Astrocyte (in vitro differentiated cells and primary cell): ENCODE measurements at places on chromosomes 3 and 15. TPM values are rescaled to one million over a fixed set of nuclear protein-coding genes. Genes with fewer than 3 reads are reported as not detected.

Gene HHLA2
- total RNA-seq = not detected in 2 replicates

Gene CASR
- total RNA-seq = not detected in 2 replicates

Gene CLDN16
- total RNA-seq = 0.24 and 0.50 TPM in 2 replicates

Gene PCLAF
- 1.8 and 2.5 TPM in 2 replicates for total RNA-seq

Gene GPR156
- total RNA-seq = 0.39 and 0.75 TPM in 2 replicates

Gene PML
- total RNA-seq = 116 and 119 TPM in 2 replicates

Gene MYH15
- total RNA-seq = 0.36 and 0.59 TPM in 2 replicates

Gene RAB6B
- 60.5 and 61.8 TPM in 2 replicates for total RNA-seq

Gene ROBO1
- 71.7 and 94.2 TPM in 2 replicates for total RNA-seq

Gene SLC2A2
- not detected in 2 replicates for total RNA-seq

Gene PYGO1
- total RNA-seq = 4.6 and 5.5 TPM in 2 replicates

Gene NIT2
- total RNA-seq = 44.9 and 47.7 TPM in 2 replicates

Gene POLR2M
- total RNA-seq = 61.4 and 71.5 TPM in 2 replicates

Gene PIERCE2
- 1.6 and 2.6 TPM in 2 replicates for total RNA-seq

Gene GDPGP1
- 4.1 and 6.0 TPM in 2 replicates for total RNA-seq

Gene ADAMTS17
- total RNA-seq = 0.14 and 0.27 TPM in 2 replicates

Gene CCR3
- not detected in 2 replicates for total RNA-seq

Gene SOX14
- 0.09 TPM in 1 of 2 replicates, not detected in the other for total RNA-seq

Gene MYNN
- total RNA-seq = 12.6 and 12.9 TPM in 2 replicates

Gene GOLGA8O
- 1.2 and 2.5 TPM in 2 replicates for total RNA-seq

Gene ATP2B2
- total RNA-seq = 0.05 TPM in 1 of 2 replicates, not detected in the other

Gene WNT7A
- 0.46 and 1.7 TPM in 2 replicates for total RNA-seq
